ENCODE measurements at places on chromosomes 6 and 20.

- DNase-seq = no peak
Measured at GRCh38 chr6:125307150-125307838, 5.5 kb upstream of the HDDC2 start.

DNA sequence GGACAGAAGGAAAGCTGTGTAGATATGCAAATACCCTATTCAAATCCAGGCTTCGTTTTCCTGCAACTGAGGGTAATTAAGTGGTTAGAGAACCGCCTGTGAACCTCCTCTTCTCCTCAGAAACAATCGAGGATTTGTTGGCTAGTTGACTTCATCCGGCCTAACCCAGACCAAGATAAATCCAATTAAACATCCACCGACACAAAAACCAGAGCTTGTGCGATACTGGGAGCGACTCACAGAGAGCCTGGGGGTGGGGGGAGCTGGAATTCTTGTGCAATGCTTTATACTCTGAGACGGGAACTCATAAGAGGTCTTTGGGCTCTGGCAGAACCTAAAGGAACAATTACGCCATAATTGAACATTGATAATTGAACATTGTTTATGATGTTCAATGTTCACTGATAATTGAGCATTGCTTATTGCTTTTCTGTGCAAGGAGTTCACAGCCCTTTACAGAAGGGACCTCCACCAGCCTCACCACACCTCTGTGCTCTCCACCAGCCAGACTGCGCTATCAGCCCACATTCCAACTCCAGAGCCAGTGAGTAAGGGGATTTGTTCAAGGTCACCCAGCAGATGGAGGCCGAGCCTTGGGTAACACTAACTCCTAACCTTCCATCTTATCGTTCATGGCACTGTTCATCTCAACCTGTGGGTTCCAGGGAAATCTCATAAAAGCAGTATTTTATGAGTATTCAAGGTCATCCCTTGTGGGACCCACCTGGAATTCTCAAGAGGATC, 429.6 kb upstream of the JARID2 start:
- DNase-seq = no peak

GRCh38 chr6:148170286-148170685, 172.4 kb upstream of the SASH1 start:
- DNase-seq = no peak

GRCh38 chr6:142872376-142872775, 72.6 kb downstream of the HIVEP2 start:
- DNase-seq = no peak

- DNase-seq = no peak
Measured at GRCh38 chr6:149728499-149729234, 10.8 kb upstream of the LATS1 start.

GRCh38 chr20:38728911-38729642, 4.8 kb downstream of the SLC32A1 start:
- no peak for DNase-seq

- DNase-seq = no peak
Measured at GRCh38 chr6:63580704-63580961, 8.4 kb downstream of the LOC128125822 start.

- DNase-seq = no peak
Measured at GRCh38 chr20:46172455-46172854, 54.3 kb downstream of the CD40 start.

GRCh38 chr6:135904666-135905065, 53.2 kb downstream of the PDE7B start:
- DNase-seq = no peak

GRCh38 chr6:144585217-144585814, 300.2 kb downstream of the UTRN start:
- DNase-seq = no peak

DNA sequence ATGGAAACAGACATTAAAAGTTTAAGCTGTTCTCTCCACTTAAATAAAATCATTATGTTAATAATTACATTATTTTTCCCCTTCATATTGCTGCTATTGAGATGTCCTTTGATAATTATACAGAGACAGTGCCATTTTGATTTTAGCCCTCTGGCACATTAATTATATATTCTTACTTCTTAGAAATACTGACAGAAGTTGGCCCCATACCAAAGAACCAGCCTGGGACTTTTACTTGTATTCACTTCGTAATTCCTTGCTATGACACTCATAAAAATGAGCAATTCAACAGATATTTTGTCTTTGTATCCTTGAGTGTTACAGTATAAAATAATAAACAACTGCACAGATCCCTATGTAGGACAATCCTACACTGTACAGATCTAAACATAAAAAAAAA, 743.7 kb downstream of the TBC1D32 start:
- no peak for DNase-seq

GRCh38 chr20:62303340-62304226, 786 bp downstream of the ADRM1 start:
- no peak for DNase-seq

GRCh38 chr6:146928503-146928902, 275.7 kb upstream of the STXBP5 start:
- DNase-seq = no peak

DNA sequence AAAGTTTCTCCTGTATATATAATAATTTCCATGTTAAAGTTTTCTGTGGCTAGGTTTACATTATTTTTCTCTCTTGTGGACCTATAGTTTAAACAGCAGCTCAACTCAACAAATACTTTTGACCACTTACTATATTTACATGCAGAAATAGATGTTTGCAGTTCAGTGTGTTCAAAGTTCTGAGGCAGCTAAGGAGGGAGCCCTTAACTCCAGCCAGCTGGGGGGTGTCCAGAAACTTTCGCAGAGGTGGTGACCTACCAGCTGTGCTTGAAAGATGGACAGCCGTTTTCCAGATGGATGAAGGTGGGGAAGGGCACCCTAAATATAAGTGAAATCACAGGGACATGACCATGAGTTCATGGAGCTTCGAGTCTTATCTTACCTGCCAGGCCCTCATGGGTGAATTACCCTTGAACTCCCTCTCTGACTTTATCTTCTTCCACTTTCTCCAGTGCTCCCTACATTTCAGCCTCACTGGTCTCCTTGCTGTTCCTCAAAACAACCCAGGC, 33.4 kb downstream of the DHX35 start:
- no peak for DNase-seq

GRCh38 chr6:122428781-122429180, 29.3 kb downstream of the HSF2 start:
- no peak for DNase-seq

DNA sequence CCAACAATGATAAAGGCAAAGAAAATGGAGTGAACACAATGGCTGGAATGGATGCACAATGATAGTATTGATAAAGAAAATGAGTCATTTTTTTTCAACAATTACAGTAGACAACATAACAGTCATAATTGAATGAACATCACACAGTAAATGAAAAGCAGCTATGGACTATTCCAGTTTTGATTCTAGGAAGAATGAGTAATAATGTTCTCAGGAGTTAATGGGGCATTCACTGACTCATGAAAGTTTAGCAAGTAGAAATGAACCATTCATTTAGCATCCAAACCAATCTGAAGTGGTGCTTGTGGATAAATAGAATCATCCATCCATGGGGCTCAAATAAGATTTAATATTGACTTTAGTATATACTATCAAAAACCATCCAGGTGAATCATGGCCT, 1029.5 kb upstream of the GJE1 start:
- DNase-seq = no peak

DNA sequence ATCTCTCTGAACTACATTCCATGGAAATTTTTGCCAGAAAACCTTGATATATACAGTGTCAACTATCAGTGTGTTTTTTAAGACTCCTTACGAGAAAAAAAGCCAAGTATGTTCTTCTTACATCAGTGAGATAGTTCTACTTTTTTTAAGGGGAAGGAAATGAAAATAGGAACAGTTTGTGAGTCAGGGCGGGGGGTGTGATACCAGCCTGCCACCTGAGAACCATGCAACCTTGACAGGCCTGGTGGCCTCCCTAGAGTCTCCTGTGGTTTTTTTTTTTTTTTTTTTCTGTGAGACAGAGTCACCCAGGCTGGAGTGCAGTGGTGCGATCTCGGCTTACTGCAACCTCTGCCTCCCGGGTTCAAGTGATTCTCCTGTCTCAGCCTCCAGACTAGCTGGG, 96.3 kb upstream of the GCM1 start:
- DNase-seq = no peak

GRCh38 chr6:147282566-147282959, 78.3 kb downstream of the STXBP5 start:
- no peak for DNase-seq

DNA sequence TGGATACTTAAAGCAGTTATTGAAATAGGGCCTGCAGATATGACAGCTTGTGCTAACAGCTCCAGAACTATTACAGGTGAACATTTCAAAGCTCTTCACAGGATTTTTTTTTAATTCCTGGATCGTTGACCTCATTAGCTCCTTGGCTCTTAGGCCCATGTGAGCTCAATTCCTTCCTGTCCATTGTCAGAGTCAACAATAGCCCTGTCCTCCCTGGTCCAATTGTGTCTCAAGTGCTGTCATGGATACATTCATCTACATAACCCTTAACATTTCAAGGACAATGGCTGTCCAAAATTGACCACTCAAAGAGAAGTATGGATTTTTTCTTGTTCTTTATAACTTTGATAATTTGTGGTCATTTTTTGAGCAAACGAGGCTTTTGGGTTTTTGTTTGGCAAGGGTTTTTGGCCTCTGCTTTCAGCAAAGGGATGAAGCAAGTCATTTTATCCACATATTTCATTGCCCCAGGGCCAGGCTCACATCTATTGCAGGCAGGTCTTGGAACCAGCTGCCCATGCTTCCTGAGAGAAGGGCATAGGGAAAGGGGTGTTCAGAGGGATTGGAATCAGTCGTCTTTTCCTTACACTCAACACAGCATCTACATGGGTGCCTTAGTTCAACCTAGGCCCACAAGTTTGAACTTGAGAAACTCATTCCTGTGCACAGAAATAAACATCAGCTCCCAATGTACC, 282.1 kb downstream of the TPBG start:
- DNase-seq = no peak

GRCh38 chr20:24744747-24745146, 204.3 kb upstream of the CST7 start:
- DNase-seq = no peak

GRCh38 chr6:97626671-97627441, 343.8 kb upstream of the MMS22L start:
- DNase-seq = no peak

DNA sequence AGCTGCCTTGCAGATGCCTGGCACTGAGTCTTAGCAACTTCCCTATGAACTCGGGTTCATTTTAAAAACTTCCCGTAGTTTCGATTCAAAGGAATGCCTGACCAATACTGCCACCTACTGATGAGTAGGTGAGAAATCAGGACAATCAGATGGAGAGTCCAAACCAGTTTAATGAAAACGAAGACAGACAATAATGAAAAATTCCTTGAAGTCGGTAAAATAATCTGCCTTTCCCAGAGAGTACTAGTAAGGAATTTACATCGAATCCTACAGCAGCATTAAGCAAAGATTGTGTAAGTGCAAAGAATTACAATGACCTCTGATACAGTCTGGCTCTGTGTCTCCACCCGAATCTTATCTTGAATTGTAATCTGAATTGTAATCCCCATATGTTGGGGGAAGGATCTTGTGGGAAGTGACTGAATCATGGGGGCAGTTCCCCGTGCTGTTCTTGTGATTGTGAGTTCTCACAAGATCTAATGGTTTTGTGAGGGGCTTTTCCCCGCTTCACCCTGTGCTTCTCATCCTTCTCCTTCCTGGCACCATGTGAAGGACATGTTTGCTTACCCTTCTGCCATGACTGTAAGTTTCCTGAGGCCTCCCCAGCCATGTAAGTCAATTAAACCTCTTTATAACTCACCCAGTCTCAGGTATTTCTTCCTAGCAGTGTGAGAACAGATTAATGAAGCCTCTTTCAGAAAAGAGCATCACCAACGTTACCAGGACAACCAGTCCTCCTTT, 134.4 kb downstream of the ARHGAP18 start:
- DNase-seq = no peak

DNA sequence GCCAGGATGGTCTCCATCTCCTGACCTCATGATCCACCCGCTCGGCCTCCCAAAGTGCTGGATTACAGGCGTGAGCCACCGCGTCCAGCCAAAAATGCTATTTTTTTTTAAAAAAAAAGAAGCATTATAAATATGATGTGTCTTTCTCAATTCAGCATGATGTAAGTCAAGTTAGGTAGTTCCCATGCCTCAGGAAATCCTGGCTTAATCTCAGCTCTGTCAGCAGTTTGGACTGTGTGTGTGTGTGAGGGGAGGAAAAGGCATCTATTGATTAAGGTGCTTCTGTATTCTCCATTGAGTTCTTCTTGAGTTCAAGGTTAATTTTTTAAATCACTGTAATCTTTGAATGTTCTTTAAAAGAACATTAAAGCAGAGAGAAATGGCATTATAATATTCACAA, 51.5 kb downstream of the GMDS start:
- DNase-seq = no peak

DNA sequence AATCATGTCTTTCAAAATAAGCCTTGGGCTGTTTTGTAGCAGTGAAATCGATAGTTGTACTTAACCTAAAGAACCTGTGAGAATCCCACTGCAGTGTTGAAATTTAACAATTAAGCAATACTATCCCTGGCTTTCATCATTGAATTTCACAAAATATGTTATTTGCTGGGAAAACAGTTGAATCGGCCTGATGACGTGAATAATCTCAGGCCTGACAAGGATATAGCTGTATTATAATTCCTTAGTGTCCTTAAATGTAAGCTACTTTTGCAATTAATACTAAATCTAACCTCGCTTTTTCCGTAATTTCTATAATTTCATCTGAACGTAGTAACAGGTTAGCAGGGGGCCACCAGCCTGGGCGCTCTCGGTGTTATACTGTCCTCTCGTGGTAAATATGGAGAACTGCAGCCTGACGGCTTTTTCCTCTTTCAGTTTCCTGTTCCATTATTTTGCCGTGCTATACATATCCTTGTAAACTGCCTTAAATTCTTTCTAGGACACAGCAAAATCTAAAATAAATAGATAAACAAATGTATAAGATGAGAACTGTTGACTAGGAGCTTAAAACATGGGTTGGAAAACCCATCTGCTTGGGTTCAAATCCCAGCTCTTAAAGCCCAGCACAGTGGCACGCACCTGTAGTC, 24.0 kb downstream of the MTFR2 start:
- peak; percentile 27 for DNase-seq

- DNase-seq = no peak
Measured at GRCh38 chr6:44267252-44267651, 1.9 kb upstream of the NFKBIE start.

DNA sequence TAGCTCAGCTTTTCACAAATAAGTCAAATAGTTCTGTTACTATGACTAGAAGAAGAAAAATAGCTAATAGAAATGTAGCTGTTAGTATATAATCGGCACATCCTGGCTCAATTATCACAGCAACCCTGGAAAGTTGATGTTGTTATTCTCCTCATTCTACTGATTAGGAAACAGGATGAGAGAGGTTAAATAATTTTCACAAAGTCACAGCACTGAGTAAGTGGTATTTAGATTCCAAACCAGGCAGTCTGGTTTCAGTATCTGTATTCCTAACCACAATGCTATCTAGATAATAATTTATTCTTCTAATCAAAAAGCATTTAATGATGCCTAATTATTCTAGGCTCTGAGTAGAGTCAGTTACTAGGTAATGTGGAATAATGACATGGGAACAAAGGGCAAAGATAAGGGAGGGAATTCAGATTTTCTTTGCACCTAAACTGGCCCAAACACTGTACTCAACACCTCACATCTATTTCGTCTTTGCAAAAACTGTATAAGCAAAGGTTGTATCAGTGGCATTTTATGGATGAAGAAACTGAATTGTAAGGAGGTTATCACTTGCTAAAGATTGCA, 51.3 kb downstream of the PDE7B start:
- no peak for DNase-seq
